Fibroblast of lung (primary cell): ENCODE measurements at places on chromosomes 12 and 14. TPM values are rescaled to one million over a fixed set of nuclear protein-coding genes. Genes with fewer than 3 reads are reported as not detected.

- H3K4me1 ChIP-seq, result no peaks in the 10 kb centered on the region
- H3K27me3 ChIP-seq, result no peaks in the 10 kb centered on the region
- DNase-seq, result no peak
These were observed 29.1 kb downstream of the TMEM260 start for GRCh38 chr14:56608689-56609088.

DNA sequence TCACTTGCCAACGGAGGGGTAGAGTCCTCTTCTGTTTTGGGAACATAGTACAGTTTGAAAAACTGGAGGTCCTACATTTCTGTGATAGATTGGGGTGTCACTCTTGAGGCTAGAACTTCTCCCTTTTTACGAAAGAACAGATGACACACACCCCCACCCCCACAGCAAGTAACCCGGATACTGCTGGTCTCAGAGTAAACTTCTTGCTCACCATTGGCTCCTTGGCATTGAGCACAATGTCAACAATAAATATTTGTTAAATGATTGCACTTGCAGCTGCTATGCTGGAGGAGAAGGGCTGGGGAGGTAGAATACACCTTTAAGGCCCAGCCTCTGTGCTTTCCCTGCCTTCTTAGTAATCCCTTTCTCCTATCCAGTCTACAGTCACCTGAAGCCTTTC, 149.8 kb downstream of the TGFB3 start:
- H3K4me3 ChIP-seq, result no peak overlapping the region
- H3K27me3 ChIP-seq, result no peaks in the 10 kb centered on the region
- peaks cover 11% of the 10 kb centered on the region for H3K4me1 ChIP-seq
- peak; percentile 42 for DNase-seq
- H3K27ac ChIP-seq, result peak overlapping the region; percentile 63

ADCY4 gene
- 1.3 and 7.4 TPM in 2 replicates for total RNA-seq

DNA sequence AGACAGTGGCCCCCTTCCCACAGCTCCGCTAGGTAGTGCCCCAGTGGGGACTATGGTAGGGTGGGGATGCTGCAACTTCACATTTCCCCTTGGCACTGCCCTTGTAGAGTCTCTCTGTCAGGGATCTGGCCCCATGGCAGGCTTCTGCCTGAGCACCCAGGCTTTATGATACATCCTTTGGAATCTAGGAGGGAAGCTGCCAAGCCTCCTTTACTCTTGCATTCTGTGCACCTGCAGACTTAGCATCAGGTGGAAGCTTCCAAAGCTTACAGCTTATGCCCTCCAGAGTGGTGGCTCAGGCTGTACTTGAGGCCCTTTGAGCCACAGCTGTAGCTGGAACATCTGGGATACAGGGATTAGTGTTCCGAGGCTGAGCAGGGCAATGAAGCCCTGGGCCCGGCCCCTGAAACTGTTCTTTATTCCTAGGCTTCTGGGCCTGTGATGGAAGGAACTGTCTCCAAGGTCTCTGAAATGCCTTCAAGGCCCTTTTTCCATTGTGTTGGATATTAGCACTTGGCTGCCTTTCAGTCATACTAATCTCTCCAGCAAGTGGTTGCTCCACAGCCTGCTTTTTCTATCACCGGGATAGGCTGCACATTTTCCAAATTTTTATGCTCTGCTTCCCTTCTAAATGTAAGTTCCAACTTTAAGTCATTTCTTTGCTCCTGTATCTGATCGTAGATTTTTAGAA, 22.2 kb upstream of the OR6J1 start:
- H3K4me1 ChIP-seq, result peaks cover 14% of the 10 kb centered on the region
- no peaks in the 10 kb centered on the region for H3K36me3 ChIP-seq
- no peak overlapping the region for H3K27ac ChIP-seq
- DNase-seq, result no peak
- no peak overlapping the region for H3K4me3 ChIP-seq

- no peaks in the 10 kb centered on the region for H3K27me3 ChIP-seq
- no peaks in the 10 kb centered on the region for H3K4me1 ChIP-seq
- H3K27ac ChIP-seq, result no peak overlapping the region
- DNase-seq, result no peak
- H3K36me3 ChIP-seq, result no peaks in the 10 kb centered on the region
These were observed 642 bp upstream of the ACSM4 start for GRCh38 chr12:7303230-7303629.
